T-helper 17 cell (primary cell): ENCODE measurements at places on chromosomes 13 and 19. TPM values are rescaled to one million over a fixed set of nuclear protein-coding genes. Genes with fewer than 3 reads are reported as not detected.

The OR7A5 gene
- total RNA-seq: not detected

The NDFIP2 gene
- total RNA-seq: 0.60 TPM

The ZNF229 gene
- total RNA-seq: not detected

The CAPS gene
- 47.1 TPM for total RNA-seq

The ZSCAN4 gene
- not detected for total RNA-seq

The KIR3DL1 gene
- not detected for total RNA-seq

The CGB1 gene
- not detected for total RNA-seq
